Activated CD4-positive, alpha-beta T cell treated with anti-CD3 and anti-CD28 coated beads, Interleukin-2, amount 10 ng/mL, durations not matched to agents 24 days and 14 days (primary cell): ENCODE measurements at places on chromosomes 4 and X. TPM values are rescaled to one million over a fixed set of nuclear protein-coding genes. Genes with fewer than 3 reads are reported as not detected.

- H3K4me1 ChIP-seq: no peaks in the 10 kb centered on the region
- no peak for DNase-seq
- no peaks in the 10 kb centered on the region for H3K27me3 ChIP-seq
- no peaks in the 10 kb centered on the region for H3K36me3 ChIP-seq
- no peak overlapping the region for H3K27ac ChIP-seq
Observed at GRCh38 chr4:3263053-3263875, 14.3 kb downstream of the MSANTD1 start.

AWAT2 gene
- not detected in 2 replicates for total RNA-seq

GRCh38 chr4:101066626-101067170 lies 280.6 kb downstream of the PPP3CA start:
- no peaks in the 10 kb centered on the region for H3K4me1 ChIP-seq
- H3K36me3 ChIP-seq: peaks cover 2% of the 10 kb centered on the region
- DNase-seq: no peak

GRCh38 chr4:188175288-188175687 lies 36.0 kb downstream of the TRIML1 start:
- H3K4me3 ChIP-seq: no peak overlapping the region
- H3K36me3 ChIP-seq: no peaks in the 10 kb centered on the region
- DNase-seq: no peak
- no peaks in the 10 kb centered on the region for H3K27me3 ChIP-seq
- H3K27ac ChIP-seq: no peak overlapping the region

CT55 gene
- total RNA-seq: not detected in 2 replicates

DNA sequence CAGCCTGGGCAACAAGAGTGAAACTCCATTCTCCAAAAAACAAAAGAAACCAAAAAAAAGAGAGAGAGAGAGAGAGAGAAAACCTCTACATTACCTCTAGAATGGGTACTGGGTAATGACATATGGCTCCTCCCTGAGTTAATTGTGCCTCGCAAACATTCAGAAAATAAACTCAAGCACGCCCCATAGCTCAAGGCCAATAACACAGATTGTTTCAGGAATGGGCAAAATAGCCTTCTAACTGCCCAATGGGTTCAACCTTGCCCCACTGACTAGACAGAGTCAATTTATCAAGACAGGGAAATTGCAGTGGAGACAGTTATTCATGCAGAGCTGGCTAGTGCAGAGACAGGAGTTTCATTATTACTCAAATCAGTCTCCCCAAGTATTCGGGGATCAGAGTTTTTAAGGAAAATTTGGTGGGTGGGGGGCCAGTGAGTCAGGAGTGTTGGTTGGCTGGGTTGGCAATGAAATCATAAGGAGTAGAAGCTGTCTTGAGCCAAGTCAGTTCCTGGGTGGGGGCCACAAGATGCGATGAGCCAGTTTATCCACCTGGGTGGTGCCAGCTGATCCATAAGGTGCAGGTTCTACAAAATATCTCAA lies 25.1 kb downstream of the NIPAL1 start:
- peaks cover 33% of the 10 kb centered on the region for H3K27me3 ChIP-seq
- peak overlapping the region; percentile 42 for H3K27ac ChIP-seq
- no peak for DNase-seq
- H3K4me1 ChIP-seq: peaks cover 32% of the 10 kb centered on the region
- peaks cover under 1% of the 10 kb centered on the region for H3K36me3 ChIP-seq
- H3K4me3 ChIP-seq: no peak overlapping the region

NEUROG2 gene
- total RNA-seq: 0.16 and 0.17 TPM in 2 replicates

DNA sequence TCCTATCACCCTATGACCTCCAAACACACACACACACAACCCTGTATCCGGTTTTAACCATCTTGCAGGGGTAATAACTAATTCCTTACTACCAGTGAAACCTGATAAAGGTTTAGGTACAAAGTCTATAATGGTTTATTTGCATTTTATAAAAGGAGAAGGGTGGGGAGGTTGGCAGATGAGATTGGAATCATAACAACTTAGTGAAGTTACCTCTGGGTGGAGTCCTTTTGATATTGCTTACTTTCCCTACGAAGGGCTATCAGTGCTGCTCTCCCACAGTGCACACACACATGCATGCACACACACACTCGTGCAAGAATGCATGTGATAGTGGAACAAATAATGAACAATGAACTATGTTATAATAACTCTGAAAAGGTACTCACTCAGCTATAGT lies 56.1 kb downstream of the CCSER1 start:
- no peaks in the 10 kb centered on the region for H3K36me3 ChIP-seq
- H3K4me3 ChIP-seq: no peak overlapping the region
- no peaks in the 10 kb centered on the region for H3K27me3 ChIP-seq
- no peak for DNase-seq

DNA sequence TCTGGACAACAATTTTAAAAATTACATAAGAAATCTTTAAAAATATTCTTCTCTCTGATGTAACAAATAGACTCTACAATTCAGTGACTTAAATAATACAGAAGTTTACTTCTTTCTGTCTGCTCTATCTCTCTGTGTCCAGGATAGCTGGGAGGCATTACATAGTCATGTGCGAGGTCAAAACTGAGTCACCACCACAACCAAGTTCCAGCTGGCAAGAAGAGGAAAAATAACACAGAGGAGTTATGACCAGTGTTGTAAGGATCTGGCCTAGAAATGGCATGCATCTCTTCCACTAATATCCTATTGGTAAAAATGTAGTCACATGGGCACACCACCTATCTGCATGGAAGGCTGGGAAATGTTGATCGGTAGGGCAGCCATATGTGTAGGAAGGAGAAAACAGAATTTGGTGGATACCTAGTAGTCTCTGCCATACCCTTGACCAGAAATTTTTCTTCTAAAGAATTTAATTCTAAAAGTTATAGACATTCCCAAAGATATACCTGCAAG lies 39.4 kb upstream of the WDFY3 start:
- H3K27me3 ChIP-seq: no peaks in the 10 kb centered on the region
- no peak overlapping the region for H3K4me3 ChIP-seq
- H3K36me3 ChIP-seq: no peaks in the 10 kb centered on the region
- H3K27ac ChIP-seq: no peak overlapping the region
- H3K4me1 ChIP-seq: no peaks in the 10 kb centered on the region
- DNase-seq: no peak

DNA sequence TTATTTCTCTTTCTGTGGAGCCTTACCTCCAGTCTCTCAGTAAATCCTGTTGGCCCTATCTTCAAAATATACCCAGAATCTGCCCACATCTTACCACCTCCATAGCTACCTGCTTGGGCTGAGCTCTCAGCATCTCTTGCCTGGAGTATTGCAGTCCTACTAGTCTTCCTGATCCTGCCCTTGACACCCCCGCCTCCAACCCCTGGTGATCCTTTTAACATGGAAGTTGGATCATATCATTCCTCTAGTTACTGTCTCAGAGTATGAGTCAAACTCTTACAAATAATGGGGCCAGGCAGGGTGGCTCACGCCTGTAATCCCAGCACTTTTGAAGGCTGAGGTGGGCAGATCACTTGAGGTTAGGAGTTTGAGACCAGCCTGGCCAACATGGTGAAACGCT lies 43.1 kb upstream of the SETD7 start:
- H3K27ac ChIP-seq: no peak overlapping the region
- no peak overlapping the region for H3K4me3 ChIP-seq
- no peak for DNase-seq
- peaks cover 10% of the 10 kb centered on the region for H3K4me1 ChIP-seq
- no peaks in the 10 kb centered on the region for H3K36me3 ChIP-seq

- no peaks in the 10 kb centered on the region for H3K36me3 ChIP-seq
- DNase-seq: no peak
- H3K27ac ChIP-seq: no peak overlapping the region
- H3K4me1 ChIP-seq: no peaks in the 10 kb centered on the region
- no peaks in the 10 kb centered on the region for H3K27me3 ChIP-seq
Observed at GRCh38 chr4:28378109-28378830, 1517.6 kb downstream of the STIM2 start.

PNMA3 gene
- total RNA-seq: 0.90 and 1.1 TPM in 2 replicates

DGKK gene
- not detected in 2 replicates for total RNA-seq

- no peak overlapping the region for H3K27ac ChIP-seq
- no peaks in the 10 kb centered on the region for H3K36me3 ChIP-seq
- H3K4me3 ChIP-seq: no peak overlapping the region
Observed at GRCh38 chr4:982814-983213, 4.0 kb upstream of the IDUA start.

GRCh38 chr4:122889726-122890125 lies 32.7 kb downstream of the NUDT6 start:
- no peaks in the 10 kb centered on the region for H3K27me3 ChIP-seq
- DNase-seq: no peak
- H3K4me3 ChIP-seq: no peak overlapping the region
- no peak overlapping the region for H3K27ac ChIP-seq
- peaks cover 16% of the 10 kb centered on the region for H3K36me3 ChIP-seq

HAND2 gene
- total RNA-seq: not detected in 2 replicates

DNA sequence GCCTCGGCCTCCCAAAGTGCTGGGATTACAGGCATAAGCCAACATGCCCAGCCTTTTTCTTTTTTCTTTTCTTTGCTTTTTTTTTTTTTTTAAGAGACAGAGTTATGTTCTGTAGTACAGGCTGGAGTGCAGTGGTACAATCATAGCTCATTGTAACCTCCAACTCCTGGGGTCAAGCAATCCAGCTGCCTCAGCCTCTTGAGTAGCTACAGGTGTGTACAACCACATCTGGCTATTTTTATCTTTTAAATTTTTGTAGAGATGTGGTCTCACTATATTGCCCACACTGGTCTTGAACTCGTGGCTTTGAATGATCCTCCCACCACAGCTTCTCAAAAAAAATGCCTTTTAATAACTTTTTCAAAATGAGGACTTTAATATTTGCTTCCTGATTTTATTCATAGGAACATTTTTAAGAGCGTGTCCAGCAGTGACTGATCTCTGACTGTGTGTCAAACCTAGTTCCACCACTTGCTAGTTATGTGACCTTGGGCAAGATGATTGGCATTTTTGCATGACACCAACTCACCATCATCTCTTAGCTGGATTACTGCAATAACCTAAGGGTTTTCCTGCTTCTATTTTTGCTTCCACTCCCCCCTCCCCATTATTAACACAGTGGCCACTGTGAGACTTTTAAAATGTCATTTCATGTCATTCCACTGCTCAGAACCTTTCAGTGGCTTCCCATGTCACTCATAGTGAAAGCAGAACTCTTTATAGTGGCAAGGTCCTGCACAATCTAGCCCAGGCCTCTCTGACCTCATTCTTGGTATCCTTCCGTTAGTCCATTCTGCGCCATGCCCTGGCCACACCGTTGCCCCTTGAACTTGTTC lies 4.5 kb upstream of the TNIP3 start:
- H3K4me3 ChIP-seq: no peak overlapping the region
- H3K27me3 ChIP-seq: no peaks in the 10 kb centered on the region
- H3K27ac ChIP-seq: no peak overlapping the region

GAGE12F gene
- not detected in 2 replicates for total RNA-seq

DNA sequence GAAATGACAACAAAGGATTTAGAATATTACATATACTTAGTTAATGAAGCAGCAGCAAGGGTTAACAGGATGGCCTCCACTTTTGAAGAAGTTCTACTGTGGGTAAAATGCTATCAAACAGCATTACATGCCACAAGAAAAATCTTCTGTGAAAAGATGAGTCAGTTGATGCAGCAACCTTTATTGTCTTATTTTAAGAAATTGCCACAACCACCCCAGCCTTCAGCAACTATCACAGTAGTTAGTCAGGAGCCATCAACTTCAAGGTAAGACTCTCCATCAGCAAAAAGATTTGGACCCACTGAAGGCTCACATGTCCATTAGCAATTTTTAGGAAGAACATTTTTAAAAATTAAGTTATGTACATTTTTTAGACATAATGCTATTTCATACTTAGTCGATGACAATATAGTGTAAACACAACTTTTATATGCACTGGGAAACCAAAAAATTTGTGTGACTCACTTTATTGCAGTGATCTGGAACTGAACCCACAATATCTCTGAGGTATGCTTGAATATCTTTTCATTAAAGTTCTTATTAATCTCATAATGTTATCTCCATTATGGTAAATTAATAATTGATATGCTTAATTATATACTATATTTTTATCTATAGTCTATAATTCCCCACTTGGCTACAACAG lies 81.2 kb downstream of the SPCS3 start:
- no peaks in the 10 kb centered on the region for H3K36me3 ChIP-seq
- no peak for DNase-seq
- no peak overlapping the region for H3K27ac ChIP-seq
- no peaks in the 10 kb centered on the region for H3K4me1 ChIP-seq
- H3K27me3 ChIP-seq: no peaks in the 10 kb centered on the region

- H3K4me3 ChIP-seq: no peak overlapping the region
- no peaks in the 10 kb centered on the region for H3K4me1 ChIP-seq
- H3K27ac ChIP-seq: no peak overlapping the region
- H3K27me3 ChIP-seq: no peaks in the 10 kb centered on the region
- H3K36me3 ChIP-seq: no peaks in the 10 kb centered on the region
Observed at GRCh38 chr4:92600638-92601037, 296.9 kb downstream of the GRID2 start.

- DNase-seq: no peak
- H3K27ac ChIP-seq: no peak overlapping the region
- H3K4me3 ChIP-seq: no peak overlapping the region
- H3K36me3 ChIP-seq: peaks cover 43% of the 10 kb centered on the region
Observed at GRCh38 chr4:153511104-153511503, 44.9 kb downstream of the TMEM131L start.

HTATSF1 gene
- 49.4 and 55.1 TPM in 2 replicates for total RNA-seq

GRCh38 chr4:152613351-152613750 lies 66.4 kb downstream of the TMEM154 start:
- no peak overlapping the region for H3K27ac ChIP-seq
- peaks cover 30% of the 10 kb centered on the region for H3K27me3 ChIP-seq
- DNase-seq: no peak
- H3K36me3 ChIP-seq: no peaks in the 10 kb centered on the region
- H3K4me3 ChIP-seq: no peak overlapping the region

GPR34 gene
- total RNA-seq: 0.16 and 0.43 TPM in 2 replicates

SCOC gene
- total RNA-seq: 33.7 and 33.8 TPM in 2 replicates

DNA sequence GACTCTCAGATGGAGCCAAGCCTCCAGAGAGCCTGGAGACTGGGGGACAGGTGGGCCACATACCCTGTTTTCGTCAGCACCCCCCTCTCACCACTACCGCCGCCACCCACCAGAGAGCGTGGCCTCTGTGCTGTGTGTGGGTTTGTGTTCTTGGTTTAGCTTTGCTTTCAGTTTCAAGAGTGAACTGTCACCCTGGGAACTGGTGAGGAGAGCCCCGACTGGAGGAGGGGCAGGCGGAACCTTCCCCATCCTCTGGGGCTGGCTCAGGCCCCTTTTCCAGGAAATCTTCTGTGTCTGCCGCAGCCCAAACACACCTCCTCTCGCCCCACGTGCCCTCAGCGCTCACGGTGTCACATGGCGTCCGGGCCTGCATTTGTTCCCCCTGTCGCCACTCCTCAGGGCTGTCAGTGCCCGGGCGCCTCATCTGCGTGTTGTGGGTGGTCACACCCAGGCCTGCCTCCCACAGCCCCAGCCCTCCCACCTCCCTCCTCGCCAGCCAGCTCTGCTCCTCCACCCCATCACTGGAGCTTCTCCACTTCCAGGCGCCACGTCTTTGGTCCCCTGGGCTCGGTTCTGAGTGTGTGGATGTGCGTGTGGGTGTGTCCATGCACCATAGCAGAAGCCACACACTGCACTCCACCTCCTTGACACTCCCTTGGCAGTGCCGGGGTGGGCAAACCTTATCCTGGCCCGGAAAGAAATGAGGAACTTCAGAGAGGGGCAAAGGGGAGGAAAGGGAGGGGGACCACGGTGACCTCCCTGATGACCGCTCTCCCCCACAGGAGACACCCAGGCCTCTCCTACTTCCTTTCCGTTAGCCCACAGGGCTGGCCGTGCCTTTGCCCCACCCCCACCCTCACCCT lies 27.8 kb downstream of the ELF4 start:
- peak overlapping the region; percentile 86 for H3K27ac ChIP-seq
- peak overlapping the region; percentile 69 for H3K4me3 ChIP-seq
- DNase-seq: peak; percentile 94
- peaks cover 48% of the 10 kb centered on the region for H3K4me1 ChIP-seq
- no peaks in the 10 kb centered on the region for H3K27me3 ChIP-seq
- peaks cover 10% of the 10 kb centered on the region for H3K36me3 ChIP-seq
